ENCODE measurements at places on chromosomes 1 and 21. TPM values are rescaled to one million over a fixed set of nuclear protein-coding genes. Genes with fewer than 3 reads are reported as not detected.
A peak's percentile ranks its signal among the peaks of the same experiment; 100 is the strongest.

DNA sequence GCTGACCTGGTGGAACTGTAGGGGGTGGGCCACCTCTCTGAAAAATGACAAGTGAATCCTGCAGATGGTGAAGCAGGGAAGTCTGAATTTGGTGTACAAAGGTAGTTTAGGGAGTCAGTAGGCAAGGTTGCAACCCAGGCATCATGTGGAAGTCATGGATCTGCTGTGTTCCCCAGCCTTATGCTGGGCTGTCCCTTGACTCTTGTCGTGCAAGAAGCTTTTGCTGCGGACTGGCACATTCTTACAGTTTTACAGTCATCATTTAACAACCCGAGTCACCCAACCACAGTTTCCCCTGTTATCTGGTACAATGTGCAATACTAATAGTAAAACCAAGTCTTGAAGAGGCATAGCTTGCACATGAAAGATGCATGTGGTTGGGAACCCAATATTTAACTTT, 13.2 kb downstream of the RHOU start:
- no peaks in the 10 kb centered on the region for H3K27me3 ChIP-seq
- H3K4me1 ChIP-seq = no peaks in the 10 kb centered on the region
- H3K36me3 ChIP-seq = no peaks in the 10 kb centered on the region
- H3K4me3 ChIP-seq = no peak overlapping the region
- no peak overlapping the region for H3K27ac ChIP-seq

- H3K4me3 ChIP-seq = no peak overlapping the region
- no peak for DNase-seq
- no peak overlapping the region for H3K27ac ChIP-seq
- no peaks in the 10 kb centered on the region for H3K36me3 ChIP-seq
- peaks cover 24% of the 10 kb centered on the region for H3K4me1 ChIP-seq
These were observed 40.2 kb downstream of the LGR6 start for GRCh38 chr1:202233804-202234203.

DNA sequence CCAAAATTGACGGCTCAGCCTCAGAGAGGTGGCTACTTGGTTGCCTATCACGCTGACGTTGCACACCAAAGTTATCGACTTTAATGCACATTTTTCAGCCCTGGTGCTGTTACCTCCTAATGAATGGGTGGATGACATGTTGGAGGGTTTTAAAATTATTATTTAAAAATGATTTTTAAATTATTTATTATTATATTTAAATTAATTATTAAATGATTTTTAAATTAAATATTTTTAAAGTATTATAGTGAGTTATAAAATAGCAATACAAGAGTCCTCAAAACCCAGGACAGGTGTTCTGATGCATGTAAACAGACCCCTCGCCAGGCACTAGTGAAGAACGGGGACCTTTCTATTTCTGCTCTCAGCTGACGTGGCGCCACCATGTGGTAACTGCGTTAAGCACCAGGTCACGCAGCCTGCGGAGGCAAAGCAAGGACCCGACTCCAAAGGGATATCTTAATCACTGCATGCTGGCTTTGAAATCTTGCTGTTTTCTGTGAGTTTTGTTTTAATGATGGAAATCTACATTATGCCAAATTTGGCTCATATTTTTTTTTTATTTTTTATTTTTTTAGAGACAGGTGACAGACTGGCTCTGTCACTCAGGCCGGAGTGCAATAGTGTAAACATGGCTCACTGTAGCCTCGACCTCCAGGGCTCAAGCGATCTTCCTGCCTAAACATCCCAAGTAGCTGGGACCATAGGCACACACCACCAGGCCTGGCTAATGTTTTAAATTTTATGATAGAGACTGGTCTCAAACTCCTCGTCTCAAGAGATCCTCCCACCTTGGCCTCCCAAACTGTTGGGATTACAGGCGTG, 22.6 kb downstream of the CASP9 start:
- no peak for DNase-seq
- H3K4me3 ChIP-seq = no peak overlapping the region

- no peaks in the 10 kb centered on the region for H3K36me3 ChIP-seq
- no peaks in the 10 kb centered on the region for H3K27me3 ChIP-seq
- DNase-seq = no peak
- no peak overlapping the region for H3K27ac ChIP-seq
- H3K4me3 ChIP-seq = no peak overlapping the region
These were observed 86.8 kb downstream of the SPATA17 start for GRCh38 chr1:217717959-217718358.

DNA sequence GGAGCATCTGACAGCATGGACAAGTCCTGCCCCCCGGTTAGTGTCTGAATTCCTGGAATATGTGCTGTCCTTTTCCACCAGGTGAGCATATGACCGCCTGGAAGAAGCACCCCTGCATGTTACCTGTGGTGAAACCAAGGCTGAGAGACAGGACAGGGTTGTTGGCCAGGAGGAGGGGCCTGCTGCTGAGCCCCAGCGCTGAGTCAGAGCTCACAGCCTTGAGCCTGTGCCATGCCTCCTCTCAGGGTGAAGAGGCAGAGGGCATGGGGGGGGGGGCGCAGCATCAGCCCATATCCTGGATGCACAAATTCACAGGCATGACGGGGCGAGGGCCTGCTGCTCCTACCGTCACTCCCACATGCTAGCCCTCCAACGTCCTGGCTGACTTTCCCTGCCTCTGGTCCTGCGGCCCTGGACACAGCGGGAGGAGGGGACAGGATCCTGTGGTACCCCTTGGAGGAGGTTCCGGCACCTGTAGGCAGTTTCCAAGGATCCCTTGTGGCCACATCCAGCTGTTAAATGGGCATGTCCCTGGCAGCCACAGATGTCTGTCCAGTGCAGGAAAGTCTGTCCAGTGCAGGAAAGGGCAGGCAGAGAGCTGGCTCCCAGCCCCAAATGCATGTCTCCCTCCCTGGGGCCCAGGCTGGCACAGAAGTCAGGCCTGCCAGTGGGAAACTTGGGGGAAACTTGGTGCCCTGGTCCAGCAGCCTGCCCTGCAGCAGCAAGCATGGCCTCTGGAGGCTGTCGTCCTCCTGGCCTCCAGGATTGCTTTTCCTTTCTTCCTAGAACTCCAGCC, 23.9 kb downstream of the TTC34 start:
- no peak overlapping the region for H3K27ac ChIP-seq
- DNase-seq = no peak
- no peaks in the 10 kb centered on the region for H3K4me1 ChIP-seq
- H3K4me3 ChIP-seq = no peak overlapping the region

DNA sequence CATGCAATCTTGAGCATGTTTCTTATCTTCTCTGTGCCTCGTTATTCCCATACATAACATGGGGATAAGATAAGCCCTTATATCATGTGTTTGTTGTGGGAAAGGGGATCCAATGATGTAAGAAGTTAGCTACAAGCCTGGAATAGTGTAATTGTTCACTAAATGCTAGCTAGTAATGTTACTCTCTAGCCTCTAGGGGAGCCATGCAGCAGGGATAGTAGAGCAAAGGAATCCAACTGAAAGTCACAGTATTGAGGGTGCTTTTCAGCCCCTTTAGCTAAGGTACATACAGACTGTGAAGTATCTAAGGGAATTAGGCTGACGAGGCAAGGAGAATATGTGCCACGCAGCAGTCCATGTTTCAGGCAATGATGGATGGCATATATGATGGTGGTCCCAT, 46.9 kb downstream of the IL23R start:
- no peaks in the 10 kb centered on the region for H3K36me3 ChIP-seq
- H3K4me1 ChIP-seq = no peaks in the 10 kb centered on the region
- no peak overlapping the region for H3K27ac ChIP-seq
- DNase-seq = no peak

DNA sequence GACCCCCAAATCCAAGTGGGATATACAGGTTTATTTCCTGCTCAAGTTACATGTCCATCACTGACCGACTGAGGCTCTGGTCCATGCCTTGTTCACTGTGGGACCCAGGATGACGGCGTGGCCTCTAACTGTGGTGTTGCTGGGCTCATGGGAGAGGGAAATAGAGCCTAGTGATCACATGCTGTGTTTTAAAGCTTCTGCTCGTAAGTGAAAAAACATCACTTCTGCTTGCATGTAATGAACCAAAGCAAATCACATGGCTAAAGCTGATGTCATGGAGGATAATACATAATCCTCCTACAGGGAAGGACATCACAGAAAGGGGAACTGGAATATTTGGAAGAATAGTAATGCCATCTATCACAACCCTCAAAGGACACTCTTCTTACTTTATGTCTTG, 107.6 kb downstream of the FASLG start:
- no peaks in the 10 kb centered on the region for H3K36me3 ChIP-seq
- no peak overlapping the region for H3K4me3 ChIP-seq
- H3K27ac ChIP-seq = no peak overlapping the region
- H3K27me3 ChIP-seq = no peaks in the 10 kb centered on the region

CD84 gene
- total RNA-seq = 0.26 TPM

DNA sequence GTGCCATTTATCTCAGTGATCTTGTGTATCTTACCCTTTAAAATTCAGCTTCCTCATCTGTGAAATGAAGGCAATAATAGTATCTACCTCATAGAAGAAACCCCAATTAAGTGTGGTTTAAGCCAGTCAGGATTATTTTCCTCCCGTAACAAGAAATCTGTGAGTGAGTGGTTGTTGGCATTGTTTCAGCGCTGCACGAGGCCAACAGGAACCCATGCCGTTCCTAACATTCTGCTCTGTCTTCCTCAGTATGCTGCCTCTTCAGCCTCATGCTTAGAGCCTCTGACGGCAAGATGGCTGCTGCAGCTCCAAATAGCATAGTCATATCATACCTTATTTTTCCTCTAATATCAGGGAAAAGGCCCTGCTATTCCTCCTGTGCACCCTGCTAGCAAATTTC, 289.7 kb downstream of the TM2D1 start:
- H3K36me3 ChIP-seq = no peaks in the 10 kb centered on the region
- no peak overlapping the region for H3K27ac ChIP-seq
- H3K4me3 ChIP-seq = no peak overlapping the region
- no peak for DNase-seq
- H3K4me1 ChIP-seq = no peaks in the 10 kb centered on the region

DNA sequence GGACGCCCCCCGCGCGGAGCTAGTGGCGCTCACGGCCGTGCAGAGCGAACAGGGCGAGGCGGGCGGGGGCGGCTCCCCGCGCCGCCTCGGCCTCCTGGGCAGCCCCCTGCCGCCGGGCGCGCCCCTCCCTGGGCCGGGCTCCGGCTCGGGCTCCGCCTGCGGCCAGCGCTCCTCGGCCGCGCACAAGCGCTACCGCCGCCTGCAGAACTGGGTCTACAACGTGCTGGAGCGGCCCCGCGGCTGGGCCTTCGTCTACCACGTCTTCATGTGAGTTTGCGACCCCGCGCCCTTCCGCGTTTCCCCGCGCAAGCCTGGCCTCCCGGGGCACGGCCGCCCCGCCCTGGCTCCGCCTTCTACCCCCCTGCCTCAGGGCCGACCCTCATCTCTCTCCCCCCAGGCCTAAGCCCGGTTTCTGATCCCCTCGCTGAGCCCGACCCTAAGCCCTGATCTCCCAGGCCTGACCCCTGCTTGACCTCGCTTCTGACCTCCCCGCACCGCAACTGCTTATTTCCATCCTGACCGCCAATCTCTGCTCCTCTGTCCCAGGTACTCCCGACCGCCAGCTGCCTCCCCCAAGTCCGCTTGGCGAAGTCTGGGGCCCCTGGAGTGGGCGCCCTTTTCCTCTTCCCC, 669 bp downstream of the KCNQ4 start:
- H3K4me1 ChIP-seq = peaks cover 23% of the 10 kb centered on the region
- H3K27me3 ChIP-seq = no peaks in the 10 kb centered on the region
- DNase-seq = no peak

- H3K27ac ChIP-seq = no peak overlapping the region
- no peak overlapping the region for H3K4me3 ChIP-seq
- DNase-seq = no peak
- H3K36me3 ChIP-seq = no peaks in the 10 kb centered on the region
- H3K4me1 ChIP-seq = no peaks in the 10 kb centered on the region
- peaks cover 9% of the 10 kb centered on the region for H3K27me3 ChIP-seq
These were observed 130.6 kb downstream of the IGSF21 start for GRCh38 chr1:18238190-18238589.

CYP4B1 gene
- not detected for total RNA-seq

GRCh38 chr1:6198646-6199297, 623 bp downstream of the RPL22 start:
- H3K4me3 ChIP-seq = peak overlapping the region; percentile 86
- peaks cover 26% of the 10 kb centered on the region for H3K36me3 ChIP-seq
- DNase-seq = no peak
- H3K27ac ChIP-seq = peak overlapping the region; percentile 99
- no peaks in the 10 kb centered on the region for H3K27me3 ChIP-seq
- H3K4me1 ChIP-seq = peaks cover 15% of the 10 kb centered on the region

DNA sequence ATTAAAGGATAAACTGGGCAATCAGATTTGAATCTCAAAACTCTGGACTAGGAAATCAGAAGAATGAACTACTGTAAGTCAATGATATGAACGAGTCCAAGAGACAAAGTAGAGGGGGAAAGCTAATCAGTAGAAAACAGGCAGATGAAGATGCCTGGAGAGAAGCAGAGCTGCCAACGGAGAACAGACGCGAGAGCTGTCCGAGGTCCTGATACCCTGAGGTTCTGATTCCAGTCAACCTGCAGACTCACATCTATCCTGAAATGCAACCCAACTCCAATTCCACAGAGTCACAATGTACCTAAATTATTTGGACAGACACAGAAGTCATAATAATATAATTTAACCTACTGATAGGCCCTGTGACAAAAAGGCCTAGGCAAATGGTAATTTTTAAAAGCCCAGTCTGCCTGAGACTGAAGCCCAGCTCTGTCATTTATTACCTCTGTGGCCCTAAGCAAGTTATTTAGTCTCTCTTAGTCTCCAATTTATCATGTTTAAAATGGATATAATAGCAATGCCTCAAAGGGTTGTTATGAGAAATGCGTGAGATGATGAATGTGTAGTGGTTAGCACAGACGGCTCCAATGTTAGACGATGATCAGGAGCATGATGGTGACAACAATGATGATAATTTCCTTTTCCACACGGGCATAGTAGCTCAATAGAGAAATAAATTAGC, 33.4 kb downstream of the RGS7 start:
- no peaks in the 10 kb centered on the region for H3K36me3 ChIP-seq
- H3K4me3 ChIP-seq = no peak overlapping the region
- no peaks in the 10 kb centered on the region for H3K27me3 ChIP-seq

PRAMEF2 gene
- total RNA-seq = not detected

- H3K36me3 ChIP-seq = no peaks in the 10 kb centered on the region
- no peak for DNase-seq
- H3K4me1 ChIP-seq = no peaks in the 10 kb centered on the region
- H3K27me3 ChIP-seq = no peaks in the 10 kb centered on the region
These were observed 105.4 kb upstream of the C1orf174 start for GRCh38 chr1:4005431-4005830.

- H3K36me3 ChIP-seq = no peaks in the 10 kb centered on the region
- H3K27me3 ChIP-seq = no peaks in the 10 kb centered on the region
- H3K4me1 ChIP-seq = peaks cover 16% of the 10 kb centered on the region
- DNase-seq = no peak
- H3K27ac ChIP-seq = no peak overlapping the region
These were observed 39.1 kb downstream of the MRPS6 start for GRCh38 chr21:34112316-34113033.

TCEA3 gene
- 8.3 TPM for total RNA-seq

GRCh38 chr1:13535227-13535626, 21.4 kb upstream of the LRRC38 start:
- DNase-seq = no peak
- H3K36me3 ChIP-seq = no peaks in the 10 kb centered on the region
- no peak overlapping the region for H3K4me3 ChIP-seq
- H3K27me3 ChIP-seq = no peaks in the 10 kb centered on the region
- no peaks in the 10 kb centered on the region for H3K4me1 ChIP-seq

ACTRT2 gene
- total RNA-seq = not detected

SPATA17 gene
- total RNA-seq = 0.51 TPM

- no peak overlapping the region for H3K4me3 ChIP-seq
- no peak for DNase-seq
- no peak overlapping the region for H3K27ac ChIP-seq
- no peaks in the 10 kb centered on the region for H3K4me1 ChIP-seq
- H3K36me3 ChIP-seq = no peaks in the 10 kb centered on the region
These were observed 100.7 kb upstream of the KIF26B start for GRCh38 chr1:245054105-245054504.

ITPKB gene
- 10.9 TPM for total RNA-seq

OR6N1 gene
- total RNA-seq = not detected
